A549 treated with CORT108297 at 1 μM for 4 hours (cell line): ENCODE measurements at places on chromosomes 5 and 9. TPM values are rescaled to one million over a fixed set of nuclear protein-coding genes. Genes with fewer than 3 reads are reported as not detected.

Gene SLC25A46
- 27.7 to 33.1 TPM (median 31.1 TPM) in 5 replicates for total RNA-seq

Gene PCDHGA3
- total RNA-seq: 0.04 to 0.07 TPM in 2 of 5 replicates, not detected in the others

Gene BAAT
- total RNA-seq: 0.33 to 0.60 TPM (median 0.41 TPM) in 5 replicates

Gene ACER2
- 2.0 to 3.2 TPM (median 2.5 TPM) in 5 replicates for total RNA-seq

Gene FBXL7
- 1.2 to 1.5 TPM (median 1.5 TPM) in 5 replicates for total RNA-seq

Gene IGIP
- total RNA-seq: 0.80 to 1.1 TPM (median 0.91 TPM) in 5 replicates

Gene PTPA
- total RNA-seq: 120 to 137 TPM (median 132 TPM) in 5 replicates
